Activated naive CD8-positive, alpha-beta T cell treated with anti-CD3 and anti-CD28 coated beads, Interleukin-2, amount 50 U/mL, for 24 hours (primary cell): ENCODE measurements at places on chromosomes 1 and 21.

DNA sequence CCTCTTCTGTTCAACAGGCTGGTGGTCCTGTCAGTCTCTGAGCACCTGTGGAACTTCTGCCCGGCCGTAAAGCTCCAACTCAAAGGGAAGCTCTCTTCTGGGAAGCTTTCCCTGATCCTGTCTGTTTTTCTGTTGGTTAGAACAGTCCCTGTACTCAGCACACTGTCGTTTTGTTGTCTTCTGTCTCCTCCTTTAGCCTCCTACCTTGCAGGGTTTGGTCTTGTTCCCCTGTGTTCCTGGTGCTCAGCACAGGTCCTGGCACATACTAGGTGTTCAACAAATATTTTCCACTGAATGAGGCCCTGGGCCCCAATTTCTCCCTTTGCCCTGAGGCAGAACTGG, 328 bp upstream of the KDF1 start:
- DNase-seq: no peak

- no peak for DNase-seq
These were observed 61.0 kb downstream of the ATP5PO start for GRCh38 chr21:33854604-33855003.

- DNase-seq: no peak
These were observed 3.9 kb downstream of the UAP1 start for GRCh38 chr1:162565460-162565859.

- no peak for DNase-seq
These were observed 7.5 kb downstream of the SLC19A1 start for GRCh38 chr21:45534636-45535331.

GRCh38 chr1:59768792-59769735, 45.7 kb upstream of the HOOK1 start:
- DNase-seq: no peak

DNA sequence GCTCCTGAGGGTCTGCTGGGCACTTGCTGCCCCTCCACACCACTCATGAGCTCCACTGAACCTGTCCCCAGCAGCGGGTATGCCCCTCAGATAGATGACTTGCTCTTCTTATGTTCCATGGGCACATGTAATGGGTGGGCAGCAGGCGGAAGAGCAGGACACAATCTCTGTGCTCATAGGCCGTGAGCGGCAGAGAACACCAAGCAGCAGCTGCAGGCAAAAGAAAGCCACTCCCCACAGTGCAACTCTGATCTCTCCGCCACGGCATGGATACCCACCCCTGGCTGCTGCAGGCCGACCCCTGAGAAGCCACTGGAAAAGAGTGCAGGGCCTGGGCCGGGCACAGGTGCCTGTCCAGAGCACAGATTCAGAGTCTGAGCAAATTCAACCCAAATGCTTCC, 135.2 kb upstream of the RUNX3 start:
- no peak for DNase-seq

GRCh38 chr1:219476116-219476515, 136.8 kb downstream of the ZC3H11B start:
- no peak for DNase-seq

GRCh38 chr1:248787430-248787829, 31.9 kb upstream of the LYPD8 start:
- DNase-seq: no peak

DNA sequence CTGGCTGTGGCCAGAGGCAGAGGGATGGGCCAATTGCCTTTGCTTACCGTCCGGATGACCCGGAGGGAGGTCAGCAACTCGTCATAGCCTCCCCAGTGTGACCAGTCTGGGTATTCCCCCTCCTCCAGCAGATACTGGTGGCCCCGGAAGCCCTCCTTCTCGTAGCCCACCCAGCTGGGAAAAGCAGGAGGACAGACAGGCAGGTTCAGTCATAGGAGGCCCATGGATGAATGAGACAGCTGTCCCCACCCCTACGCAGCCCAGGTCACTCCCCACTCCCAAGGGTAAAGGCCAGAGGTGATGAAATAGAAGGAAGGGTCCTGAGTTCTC, 16.8 kb downstream of the CRYBG2 start:
- no peak for DNase-seq

- DNase-seq: peak; percentile 14
These were observed 794 bp downstream of the NID1 start for GRCh38 chr1:236063919-236064673.

- no peak for DNase-seq
These were observed 108.2 kb downstream of the GALNT2 start for GRCh38 chr1:230175163-230175747.

- DNase-seq: no peak
These were observed 12.6 kb upstream of the MNDA start for GRCh38 chr1:158818560-158818959.

- no peak for DNase-seq
These were observed 42.9 kb upstream of the RCAN3 start for GRCh38 chr1:24459551-24460266.

GRCh38 chr1:232018231-232019025, 391.8 kb downstream of the DISC1 start:
- no peak for DNase-seq

- peak; percentile 47 for DNase-seq
These were observed 26.5 kb upstream of the NTPCR start for GRCh38 chr1:232923739-232924386.

GRCh38 chr1:158014731-158015320, 21.4 kb downstream of the KIRREL1 start:
- DNase-seq: no peak

DNA sequence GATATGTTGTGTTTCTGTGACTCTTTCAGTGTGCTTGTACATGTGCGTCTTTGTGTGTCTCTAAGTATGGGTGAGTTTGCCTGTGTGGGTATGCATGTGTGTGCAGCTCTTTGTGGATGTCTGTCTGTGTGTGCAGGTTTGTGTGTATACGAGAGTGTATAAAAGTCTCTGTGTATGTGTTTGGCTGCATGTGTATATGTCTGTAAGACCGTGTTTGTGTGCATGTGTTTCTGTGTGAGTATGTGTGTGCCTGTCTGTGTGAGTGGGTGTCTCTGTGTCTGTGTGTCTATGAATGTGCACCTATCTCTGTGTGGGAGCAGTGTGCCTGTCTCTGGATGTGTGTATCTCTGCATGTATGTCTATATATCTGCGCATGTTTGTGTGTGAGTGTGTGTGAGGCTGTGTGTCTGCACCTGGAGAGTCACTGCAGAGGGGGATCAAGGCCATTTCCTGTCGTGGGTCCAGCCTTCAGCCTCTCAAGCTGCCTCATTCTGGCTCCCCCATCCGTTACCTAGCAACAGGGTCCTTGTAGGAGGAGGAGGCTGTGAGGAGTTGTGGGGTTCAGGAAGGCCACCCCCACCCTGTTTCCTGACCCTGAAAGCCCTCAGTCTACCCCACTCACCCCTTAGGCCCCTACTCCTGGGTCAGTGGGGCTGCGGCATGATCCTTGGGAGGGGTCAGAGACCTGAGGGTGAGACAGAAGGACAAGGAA, 10.4 kb downstream of the FGR start:
- no peak for DNase-seq

GRCh38 chr1:185759061-185759460, 24.9 kb downstream of the HMCN1 start:
- DNase-seq: no peak

DNA sequence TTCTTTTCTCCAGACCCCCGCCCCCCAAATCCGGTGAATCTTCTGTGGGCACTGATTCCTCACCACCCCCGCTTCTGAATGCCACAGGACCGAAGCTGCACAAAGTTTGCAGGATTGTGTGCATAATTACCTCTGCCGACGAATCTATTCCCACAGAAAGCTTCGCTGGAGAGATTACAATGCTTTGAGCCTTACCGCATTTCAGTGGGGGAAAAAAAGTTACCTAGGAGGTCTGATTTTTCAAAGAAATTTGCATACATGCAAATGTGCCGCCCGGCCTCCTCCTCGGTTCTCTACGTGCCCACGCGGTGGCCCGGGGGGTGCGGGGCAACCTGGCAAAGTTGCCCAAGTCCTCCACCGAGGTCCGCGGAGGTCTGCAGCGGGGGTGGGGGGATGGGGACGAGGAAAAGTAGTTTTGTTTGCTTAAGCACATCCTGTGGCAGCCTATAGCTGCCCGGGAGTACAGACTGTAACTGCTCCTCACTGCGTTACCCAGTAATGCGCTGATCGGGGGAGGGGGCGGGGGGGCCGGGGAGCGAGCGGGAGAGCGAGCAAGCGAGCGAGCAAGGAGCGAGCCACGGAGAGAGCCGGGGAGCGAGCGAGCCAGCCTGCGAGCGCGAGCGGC, 563 bp upstream of the NFIA start:
- peak; percentile 61 for DNase-seq

- DNase-seq: no peak
These were observed 450.8 kb downstream of the KIF26B start for GRCh38 chr1:245605480-245606156.

DNA sequence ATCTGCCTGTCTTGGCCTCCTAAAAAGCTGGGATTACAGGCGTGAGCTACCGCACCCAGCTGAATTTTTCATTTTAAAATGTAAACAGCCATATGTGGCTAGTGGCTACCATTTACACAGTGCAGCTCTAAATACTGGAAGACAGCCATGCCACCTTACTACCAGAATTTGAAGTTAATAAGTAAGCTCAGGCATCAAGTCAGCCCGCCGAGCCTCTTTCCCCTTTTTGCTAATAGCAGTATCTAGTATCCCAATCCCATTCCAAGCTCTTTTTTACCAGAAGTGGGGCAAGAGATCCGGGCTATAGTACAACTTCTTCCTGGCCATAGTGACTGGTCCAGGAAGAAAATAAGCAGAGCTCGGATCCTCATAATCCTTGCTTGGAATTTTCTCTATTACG, 15.1 kb downstream of the TAF13 start:
- DNase-seq: no peak

GRCh38 chr1:160136121-160136925, 15.1 kb upstream of the ATP1A4 start:
- no peak for DNase-seq

DNA sequence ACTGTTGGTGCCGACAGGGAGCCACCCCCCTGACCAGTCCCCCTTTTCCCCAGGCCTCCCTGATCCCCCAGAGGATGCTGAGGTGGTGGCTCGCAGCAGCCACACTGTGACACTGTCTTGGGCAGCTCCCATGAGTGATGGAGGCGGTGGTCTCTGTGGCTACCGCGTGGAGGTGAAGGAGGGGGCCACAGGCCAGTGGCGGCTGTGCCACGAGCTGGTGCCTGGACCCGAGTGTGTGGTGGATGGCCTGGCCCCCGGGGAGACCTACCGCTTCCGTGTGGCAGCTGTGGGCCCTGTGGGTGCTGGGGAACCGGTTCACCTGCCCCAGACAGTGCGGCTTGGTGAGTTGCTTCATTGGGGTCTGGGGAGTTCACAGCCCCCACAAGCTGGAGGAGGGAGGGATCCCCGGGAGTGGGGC, 89.2 kb downstream of the TRIM11 start:
- DNase-seq: no peak

DNA sequence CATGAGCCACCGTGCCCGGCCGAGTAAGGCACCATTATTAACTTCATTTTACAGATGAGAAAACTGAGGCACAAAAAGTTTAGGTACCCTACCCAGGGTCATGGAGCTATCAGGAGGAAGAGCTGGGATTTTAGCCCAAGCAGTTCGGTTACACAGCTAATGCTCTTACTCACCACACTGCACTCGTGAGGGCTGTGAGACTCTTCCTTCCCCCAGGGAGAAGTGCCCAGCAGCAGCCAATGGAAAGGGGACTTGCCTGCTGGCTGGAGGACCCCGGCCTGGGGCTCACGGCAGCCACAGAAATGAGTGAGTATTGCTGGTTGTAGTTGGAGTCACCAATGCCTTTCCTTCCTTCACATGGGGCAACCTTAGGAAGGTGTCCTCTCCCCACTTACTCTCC, 5.2 kb upstream of the CSF1 start:
- no peak for DNase-seq

GRCh38 chr21:36962098-36962780, 4.2 kb downstream of the HLCS start:
- no peak for DNase-seq

- no peak for DNase-seq
These were observed 338.7 kb downstream of the LRRIQ3 start for GRCh38 chr1:73859227-73859626.

DNA sequence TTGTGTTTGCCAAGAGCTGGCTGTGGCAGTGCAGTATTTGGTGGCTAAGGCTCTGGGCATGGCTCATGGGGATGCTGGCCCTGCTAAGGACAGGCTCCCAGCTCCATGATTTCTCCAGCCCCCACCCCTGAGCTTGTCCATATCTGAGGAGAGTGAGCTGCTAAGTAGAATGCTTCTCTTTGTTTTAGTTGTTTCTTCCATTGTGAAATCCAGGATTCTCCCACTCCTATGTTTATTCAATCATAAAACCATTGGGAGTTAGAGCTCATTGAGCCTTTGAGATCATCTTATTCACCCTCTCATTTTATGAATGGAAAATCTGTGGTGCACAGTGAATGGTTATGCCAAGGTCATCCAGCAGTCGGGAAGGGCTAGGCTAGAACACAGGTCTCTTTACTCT, 188.8 kb downstream of the TNR start:
- DNase-seq: no peak

- no peak for DNase-seq
These were observed 52.1 kb downstream of the COL6A1 start for GRCh38 chr21:46033410-46034400.

GRCh38 chr1:218592688-218593087, 247.6 kb downstream of the TGFB2 start:
- DNase-seq: no peak

DNA sequence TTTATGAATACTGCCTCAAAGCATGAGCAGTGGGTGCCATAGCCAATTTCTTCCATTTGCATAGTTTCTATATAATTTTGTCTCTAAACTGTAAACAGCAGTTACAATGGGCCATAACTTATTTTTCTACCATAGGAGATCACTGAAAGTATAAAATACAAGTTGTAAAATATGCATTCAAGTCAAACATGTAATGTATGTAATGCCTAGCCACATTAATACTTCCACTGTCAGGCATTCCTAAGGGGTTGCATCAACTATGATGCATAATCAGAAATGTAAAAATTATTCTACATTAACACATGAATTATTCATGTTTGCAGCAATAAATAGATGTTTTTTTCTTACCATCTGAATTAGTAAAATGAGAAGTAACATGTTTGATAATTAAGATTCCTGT, 560.3 kb upstream of the ZP4 start:
- DNase-seq: no peak

DNA sequence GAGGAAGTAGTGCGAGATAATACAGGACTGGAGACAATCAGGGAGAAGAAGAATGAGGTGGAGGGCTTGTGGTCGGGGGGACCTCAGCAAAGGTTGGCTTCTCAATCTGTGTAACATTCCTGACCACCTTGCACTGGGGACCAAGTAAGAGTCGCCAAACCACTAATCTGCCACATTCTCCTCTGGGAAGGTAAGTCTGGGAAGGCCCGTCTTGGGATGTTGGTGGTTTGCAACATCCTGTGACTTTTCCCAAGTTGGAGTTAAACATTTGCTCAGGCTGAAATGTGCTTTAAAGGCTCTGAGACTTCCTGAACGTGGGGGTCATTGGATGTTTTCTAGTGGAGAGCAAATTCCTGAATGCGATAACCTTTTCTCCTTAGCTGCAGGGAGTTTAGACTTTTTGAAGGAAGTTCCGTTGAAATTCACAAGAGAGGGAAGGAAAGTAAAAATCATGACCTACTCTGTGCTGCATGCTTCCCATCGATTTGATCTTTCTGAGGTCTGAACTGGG, 325.9 kb downstream of the RPS6KC1 start:
- DNase-seq: no peak

GRCh38 chr1:169348383-169349036, 19.1 kb downstream of the NME7 start:
- DNase-seq: no peak
